AG20443 (cell line): ENCODE measurements at places on chromosomes 16 and 17.

- no peak for DNase-seq
These were observed 21.2 kb upstream of the LRRC37A start for GRCh38 chr17:46273541-46274236.

- DNase-seq = no peak
These were observed 99.7 kb upstream of the HAS3 start for GRCh38 chr16:69005641-69006355.

GRCh38 chr17:55347341-55347740 lies 74.3 kb downstream of the MMD start:
- no peak for DNase-seq

- no peak for DNase-seq
These were observed 11.4 kb upstream of the BIRC5 start for GRCh38 chr17:78202666-78203065.

DNA sequence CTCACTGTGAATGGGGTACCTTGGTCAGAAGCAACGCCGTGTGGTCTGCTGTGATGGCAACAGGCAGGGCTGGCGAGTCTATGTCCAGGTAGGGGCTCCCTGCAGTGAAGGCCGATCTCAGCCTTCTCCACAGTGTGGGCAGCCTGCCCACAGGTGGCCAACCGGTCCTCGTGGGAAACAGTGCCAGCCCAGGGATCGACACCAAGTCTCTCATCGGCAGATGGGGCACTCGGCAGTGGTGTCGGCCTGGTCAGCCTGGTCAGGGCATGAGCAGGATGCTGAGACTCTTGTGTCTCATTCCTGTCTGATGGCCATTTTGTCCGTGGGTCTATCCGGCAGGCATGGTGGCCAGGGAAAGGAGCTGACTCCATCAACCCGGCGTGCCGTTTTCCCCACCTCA lies 92.2 kb downstream of the TNFRSF13B start:
- no peak for DNase-seq

DNA sequence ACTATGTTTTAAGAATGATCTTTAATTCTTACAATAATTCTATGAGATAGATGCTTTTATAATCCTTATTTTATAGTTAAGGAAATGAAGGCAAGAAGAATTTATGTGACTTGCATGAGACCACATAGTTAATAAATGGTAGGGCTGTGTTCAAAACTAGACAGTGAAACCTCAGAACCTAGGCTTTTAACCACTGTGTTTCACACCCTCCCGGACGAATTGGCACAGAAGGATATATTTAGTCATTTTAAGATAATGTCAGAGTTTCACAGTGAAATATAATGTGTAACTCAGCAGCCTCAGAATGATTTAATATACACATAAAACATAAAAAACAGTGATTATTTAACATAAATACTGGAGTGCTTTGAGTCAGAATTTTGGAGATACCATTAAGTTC lies 57.0 kb downstream of the NSRP1 start:
- DNase-seq = no peak

GRCh38 chr17:31198026-31198425 lies 99.0 kb downstream of the OMG start:
- DNase-seq = no peak

DNA sequence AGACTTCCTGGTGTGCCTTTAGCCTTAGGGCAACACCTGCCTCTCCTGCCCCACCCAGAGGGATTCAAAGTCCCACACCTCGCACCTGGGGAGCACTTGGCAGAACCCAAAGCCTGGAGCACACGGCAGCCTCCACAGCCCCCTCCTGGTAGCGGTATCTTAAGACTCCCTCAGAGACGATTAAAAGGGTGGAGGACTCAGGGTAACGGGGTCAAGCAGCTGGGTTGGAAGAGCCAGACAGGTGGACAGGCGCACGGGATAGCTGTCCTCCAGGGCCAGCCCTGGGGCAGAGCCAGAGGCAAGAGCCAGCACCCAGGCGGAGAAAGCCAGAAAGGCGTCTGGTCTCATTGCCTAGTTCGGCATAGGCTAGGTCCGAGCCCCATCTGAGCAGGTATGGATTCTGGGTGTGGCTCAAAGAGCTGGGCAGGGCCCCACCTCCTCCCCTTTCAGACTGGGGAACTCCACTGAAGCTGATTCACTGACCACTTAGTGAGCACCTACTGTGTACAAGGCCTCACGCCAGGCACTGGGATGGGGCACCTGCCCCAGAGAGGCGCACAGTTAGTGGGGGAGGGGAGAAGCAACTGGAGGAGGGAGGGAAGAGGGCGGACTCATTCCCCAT lies 55.0 kb upstream of the MEAK7 start:
- DNase-seq = no peak

DNA sequence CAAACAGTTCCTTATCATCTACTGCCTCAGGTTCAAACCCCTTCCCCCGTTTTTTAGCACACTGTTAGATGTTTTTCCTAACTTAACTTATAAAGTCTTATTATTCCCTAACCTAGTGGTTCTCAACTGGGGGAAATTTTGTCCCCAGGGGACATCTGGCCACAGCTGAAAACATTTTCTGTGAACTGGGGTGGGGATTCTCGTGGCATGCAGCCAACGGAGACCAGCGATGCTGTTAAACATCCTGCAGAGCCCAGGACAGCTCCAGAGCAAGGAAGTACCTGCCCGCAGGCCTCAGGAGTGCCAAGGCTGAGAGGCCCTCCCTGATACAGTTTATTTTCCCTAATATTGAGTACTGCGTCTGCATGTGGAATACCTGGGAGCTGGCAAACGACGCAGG lies 24.3 kb downstream of the ZCCHC14 start:
- no peak for DNase-seq

DNA sequence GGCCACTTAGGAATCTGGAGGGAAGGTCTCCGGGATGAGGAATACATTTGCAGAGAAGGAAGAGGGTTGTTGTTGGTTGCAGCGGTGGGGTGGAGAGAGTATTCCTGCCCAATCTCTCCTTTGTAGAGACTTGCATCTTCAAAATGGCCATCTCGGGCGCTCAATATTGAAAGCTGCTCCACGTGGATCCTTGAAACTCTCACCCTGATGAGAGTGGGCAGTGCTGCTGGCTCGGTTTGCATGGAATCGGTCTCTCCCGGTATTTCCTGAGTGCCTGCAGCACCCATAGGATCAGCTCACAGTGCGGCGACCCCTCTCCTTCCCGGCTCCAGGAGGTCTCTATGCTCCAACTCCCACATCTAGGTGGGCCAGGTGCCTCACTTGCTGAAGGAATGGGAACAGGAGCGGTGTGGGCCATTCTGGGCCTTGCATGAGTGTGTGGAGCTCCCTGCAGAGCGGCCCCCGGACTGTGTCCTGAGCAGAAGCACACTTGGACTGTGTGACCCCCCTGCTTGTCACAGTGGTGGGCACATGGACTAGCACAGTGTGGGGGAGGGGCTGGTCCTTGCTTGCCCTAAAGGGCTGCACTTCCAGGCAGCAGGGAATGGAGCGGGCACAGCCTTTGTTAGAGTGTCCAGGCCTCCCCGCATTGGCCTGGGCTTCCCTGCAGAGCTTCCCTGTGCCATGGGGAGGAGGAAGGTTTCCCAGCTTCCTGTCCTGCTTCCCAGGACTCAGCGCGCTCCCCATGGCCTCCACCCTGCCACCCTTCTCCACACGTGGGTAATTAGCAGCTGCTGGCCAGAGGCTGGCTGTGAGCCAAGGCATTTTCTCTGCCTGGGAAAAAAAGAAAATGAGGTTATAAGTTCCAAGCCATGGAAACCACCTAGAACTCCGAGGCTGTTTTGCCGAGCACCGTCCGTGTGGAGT lies 139.3 kb downstream of the IRF8 start:
- DNase-seq = no peak

GRCh38 chr17:7262935-7263800 lies 890 bp upstream of the CLDN7 start:
- DNase-seq = no peak

GRCh38 chr17:81400996-81401722 lies 5.9 kb downstream of the BAHCC1 start:
- DNase-seq = peak; percentile 60

- DNase-seq = peak; percentile 43
These were observed 662 bp downstream of the WIPF2 start for GRCh38 chr17:40219594-40220338.

DNA sequence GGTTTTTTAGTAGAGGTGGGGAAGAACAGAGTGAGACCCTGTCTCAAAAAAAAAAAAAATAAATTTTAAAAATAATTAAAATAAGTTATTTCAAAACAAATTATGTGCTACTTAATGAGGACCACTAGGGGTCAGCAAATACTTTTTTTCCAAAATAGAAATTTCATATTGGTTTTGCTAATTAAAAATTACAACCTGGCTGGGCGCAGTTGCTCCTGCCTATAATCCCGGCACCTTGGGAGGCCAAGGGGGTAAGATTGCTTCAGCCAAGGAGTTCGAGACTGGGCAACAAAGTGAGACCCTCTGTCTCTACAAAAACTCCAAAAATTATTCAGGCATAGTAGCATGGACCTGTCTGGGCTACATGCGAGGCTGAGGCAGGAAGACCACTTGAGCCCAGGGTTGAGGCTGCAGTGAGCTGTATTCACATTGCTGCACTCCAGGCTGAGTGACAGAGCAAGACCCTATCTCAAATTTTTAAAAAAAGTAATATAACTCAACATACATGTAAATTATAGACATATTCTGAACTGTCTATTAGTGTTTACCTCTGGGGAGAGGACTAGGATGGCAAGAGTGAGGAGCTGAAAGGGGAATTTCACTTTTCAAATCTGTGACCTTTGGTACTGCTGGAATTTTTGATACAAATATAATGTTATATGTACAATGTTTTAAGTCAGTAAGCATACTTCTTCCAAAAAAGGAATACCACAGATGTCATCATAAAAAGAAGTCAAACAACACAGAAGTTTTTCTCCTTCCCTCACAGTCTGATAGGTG lies 8.1 kb downstream of the MEIOB start:
- DNase-seq = no peak

- peak; percentile 93 for DNase-seq
These were observed 27.6 kb upstream of the PITPNA start for GRCh38 chr17:1590029-1590746.

- DNase-seq = no peak
These were observed 14.5 kb downstream of the BAIAP2 start for GRCh38 chr17:81049372-81049911.

DNA sequence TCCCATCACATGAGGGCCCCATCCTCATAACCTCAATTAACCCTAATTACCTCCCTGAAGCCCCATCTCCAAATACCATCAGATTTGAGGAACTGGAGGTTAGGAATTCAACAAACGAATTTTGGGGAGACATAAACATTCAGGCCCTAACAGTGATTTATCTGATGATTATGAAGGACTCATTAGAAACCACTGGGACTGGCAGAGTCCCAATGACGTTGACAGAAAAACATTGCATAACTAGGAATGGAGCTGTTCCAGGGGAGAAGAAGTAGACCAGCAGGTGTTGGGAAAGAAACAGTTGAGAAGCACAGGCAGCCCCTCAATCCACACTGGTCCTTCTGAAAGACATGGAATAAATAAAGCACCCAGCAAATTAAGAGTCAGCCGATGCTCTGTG lies 282.0 kb downstream of the MAP2K4 start:
- no peak for DNase-seq

GRCh38 chr17:248337-249235 lies 67.1 kb upstream of the DOC2B start:
- DNase-seq = no peak

DNA sequence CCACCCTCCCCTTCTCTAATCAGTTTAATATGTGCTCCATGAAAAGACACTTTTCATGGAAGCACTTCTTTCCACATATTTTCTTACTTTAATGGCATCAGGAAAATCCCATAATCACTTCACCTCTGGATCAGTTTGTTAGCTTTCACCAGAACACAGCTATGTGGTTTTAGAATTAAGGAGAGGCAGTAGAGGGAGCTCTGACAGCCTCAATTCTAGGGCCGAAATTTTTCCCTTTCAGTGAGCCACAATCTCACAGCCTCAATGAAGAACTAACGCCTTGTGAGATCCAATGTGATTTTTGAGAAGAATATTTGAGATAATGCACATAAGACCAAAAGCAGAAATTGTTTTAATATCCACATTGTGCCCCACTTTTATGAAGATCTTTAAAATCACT lies 1494.0 kb upstream of the CDH8 start:
- DNase-seq = no peak

- no peak for DNase-seq
These were observed 55.9 kb upstream of the SIAH1 start for GRCh38 chr16:48441106-48441505.

DNA sequence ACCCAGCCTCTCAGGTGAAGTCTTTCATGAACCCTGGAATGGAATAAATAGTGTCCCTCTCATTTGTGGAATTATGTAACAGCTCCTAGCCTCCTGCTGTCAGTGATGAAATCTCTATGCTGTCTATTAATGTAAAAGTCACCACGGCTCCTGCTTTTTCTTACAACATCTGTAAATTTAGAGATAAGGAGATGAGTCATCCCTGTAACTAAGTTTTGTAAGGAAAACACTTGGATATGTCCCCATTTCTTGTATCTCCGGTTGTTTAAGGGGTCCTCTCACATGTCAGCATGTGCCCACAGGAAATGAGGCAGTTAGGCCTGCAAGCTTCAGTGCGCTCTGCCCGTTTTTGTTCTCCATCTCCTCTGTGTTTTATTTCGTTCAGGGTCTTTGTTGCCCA lies 2.8 kb upstream of the NAT9 start:
- DNase-seq = no peak

GRCh38 chr17:71292006-71292405 lies 828.8 kb upstream of the SOX9 start:
- no peak for DNase-seq

- DNase-seq = no peak
These were observed 135.5 kb downstream of the MGAT5B start for GRCh38 chr17:77003699-77004098.

- DNase-seq = no peak
These were observed 74.1 kb upstream of the NKD1 start for GRCh38 chr16:50474138-50474537.

GRCh38 chr17:2849327-2849670 lies 53.1 kb downstream of the RAP1GAP2 start:
- DNase-seq = no peak

DNA sequence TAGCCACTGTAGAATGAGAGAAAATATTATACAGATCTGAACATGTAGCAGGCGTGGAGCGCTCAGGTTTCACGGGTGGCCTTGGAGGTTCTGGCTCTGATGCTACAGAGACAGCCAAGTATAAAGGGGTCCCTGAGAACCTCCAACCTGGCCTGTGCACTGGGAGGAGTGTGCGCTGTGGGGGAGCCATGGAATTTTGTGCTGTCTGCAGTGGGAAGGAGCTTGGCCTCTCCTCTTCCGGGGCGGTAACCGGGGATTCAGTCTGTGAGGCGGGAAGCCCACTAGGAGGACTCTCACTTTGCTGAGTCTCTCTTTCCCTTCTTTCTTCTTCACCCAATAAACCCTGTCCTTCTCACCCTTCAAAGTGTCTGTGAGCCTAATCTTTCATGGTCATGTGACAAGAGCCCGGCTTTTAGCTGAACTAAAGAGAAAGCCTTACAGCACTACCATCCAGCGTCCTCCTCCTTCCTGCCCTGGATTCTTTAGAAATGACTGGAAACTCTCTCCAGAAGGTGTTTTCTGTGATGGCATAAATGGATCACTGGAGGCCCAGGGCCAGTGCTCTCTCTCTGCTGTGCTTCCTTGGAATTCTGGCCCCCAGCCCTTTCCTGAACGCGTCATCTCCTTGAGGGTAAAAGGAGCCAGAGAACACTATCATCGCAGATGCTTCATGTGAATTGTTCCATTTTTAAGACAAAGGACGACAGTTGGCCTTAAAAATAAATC lies 232.1 kb upstream of the CACNG5 start:
- no peak for DNase-seq

GRCh38 chr16:26189536-26189935 lies 497.8 kb downstream of the HS3ST4 start:
- DNase-seq = no peak

GRCh38 chr17:59356543-59357218 lies 25.2 kb downstream of the YPEL2 start:
- DNase-seq = no peak
